ENCODE measurements at places on chromosomes 16 and 17.

- no peak for DNase-seq
Measured at GRCh38 chr16:61500851-61501250, 535.4 kb downstream of the CDH8 start.

DNA sequence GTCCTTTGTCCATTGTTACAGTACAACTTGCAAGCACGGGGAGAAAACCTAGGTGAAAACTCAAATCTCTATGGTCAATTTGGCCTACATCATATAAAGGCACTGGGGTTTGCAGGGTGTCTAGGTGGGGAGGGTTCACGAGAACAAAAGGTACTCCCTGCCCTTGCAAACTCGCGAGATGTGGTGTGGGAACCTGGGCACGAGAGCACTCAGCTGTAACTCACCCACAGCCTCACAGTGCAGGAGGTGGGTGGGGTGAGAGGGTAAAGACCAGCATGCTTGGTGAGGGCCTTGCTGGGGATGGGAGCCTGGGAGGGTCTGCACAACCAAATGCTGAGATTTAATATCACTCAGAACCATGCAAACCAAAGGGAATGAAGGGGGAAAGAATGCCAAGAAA, 18.4 kb upstream of the ZNF594 start:
- no peak for DNase-seq

GRCh38 chr16:54923988-54924387, 6.7 kb upstream of the IRX5 start:
- DNase-seq, result no peak

- DNase-seq, result no peak
Measured at GRCh38 chr16:1330260-1330914, 3.1 kb upstream of the BAIAP3 start.

GRCh38 chr17:78527345-78527744, 49.9 kb downstream of the DNAH17 start:
- DNase-seq, result no peak

DNA sequence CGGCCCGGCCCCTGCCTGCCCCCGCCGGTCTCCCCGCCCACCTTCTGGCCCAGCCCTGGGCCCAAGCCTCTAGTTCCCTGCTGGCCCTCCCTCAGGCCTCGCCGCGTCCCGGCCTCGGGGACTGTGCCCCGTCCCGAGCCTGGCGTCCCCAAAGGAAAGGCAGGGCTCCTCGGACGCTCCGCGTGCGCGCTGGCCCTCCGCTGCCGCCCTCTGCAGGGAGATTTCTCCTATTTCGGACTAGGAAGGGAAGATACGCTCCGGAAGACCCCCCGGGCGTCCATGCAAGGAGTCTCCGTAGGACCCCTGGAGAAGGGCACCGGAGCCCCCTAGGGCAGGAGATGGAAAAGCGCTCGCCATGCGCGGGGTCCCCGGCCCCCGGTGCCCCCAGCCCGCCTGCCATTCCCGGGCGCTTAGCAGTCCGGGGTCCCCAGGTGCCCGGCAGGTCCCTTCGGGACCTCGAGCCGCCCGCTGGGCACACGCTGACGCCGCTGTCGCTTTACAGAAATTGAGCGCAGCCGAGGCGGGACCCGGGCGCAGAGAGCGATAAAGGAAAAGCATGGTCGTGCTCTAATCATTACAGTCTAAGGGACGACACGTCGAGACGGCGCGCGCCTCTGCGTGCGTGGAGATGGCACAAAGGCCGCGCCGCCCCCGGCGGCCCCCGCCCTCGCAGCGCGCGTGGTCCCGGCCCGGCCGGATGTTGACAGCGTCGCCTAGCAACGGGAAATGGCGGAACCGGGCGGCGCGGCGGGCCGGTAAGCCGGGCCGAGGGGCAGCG, at the start of gene CCDC40:
TSS of gene CCDC40 (plus strand) at position 706 of the 778 bp plus-strand sequence. CDS start at position 727, 21 bp downstream.
- peak; percentile 45 for DNase-seq

DNA sequence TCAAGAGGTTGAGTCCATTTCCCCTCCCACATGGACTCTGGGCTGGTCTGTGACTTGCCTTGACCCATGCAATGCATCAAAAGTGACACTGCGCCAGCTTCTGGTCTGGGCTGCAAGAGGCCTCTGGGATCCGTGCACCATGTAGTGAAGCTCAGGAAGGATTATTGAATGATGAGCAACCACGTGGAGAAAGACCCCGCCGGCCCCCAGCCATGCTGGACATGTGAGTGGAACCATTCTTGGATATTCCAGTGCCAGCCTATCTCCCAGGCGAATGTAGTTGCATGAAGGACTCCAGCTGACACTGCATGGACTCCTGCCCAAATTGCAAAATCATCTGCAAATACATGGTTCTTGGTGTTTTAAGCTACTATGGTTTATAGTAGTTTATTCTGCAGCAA, 7.6 kb upstream of the ALOX15B start:
- no peak for DNase-seq

DNA sequence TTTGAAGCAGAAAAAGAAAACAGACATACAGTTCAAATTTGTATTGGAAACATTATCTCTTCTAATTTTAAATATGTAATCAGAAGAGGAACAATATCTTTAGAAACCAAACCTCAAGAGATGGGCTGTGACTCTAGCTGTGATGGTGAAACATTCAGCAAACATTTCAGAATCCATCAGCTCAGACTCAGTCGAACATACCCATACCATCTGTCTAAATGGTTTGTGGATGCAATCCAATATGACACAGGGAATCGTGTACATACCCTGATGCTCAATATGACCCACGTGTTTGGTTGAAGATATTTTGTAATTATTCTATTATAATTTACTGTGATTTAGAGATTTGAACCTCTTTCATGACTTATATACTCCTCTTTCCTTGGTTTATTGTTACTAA, 665.2 kb upstream of the CDH8 start:
- no peak for DNase-seq

DNA sequence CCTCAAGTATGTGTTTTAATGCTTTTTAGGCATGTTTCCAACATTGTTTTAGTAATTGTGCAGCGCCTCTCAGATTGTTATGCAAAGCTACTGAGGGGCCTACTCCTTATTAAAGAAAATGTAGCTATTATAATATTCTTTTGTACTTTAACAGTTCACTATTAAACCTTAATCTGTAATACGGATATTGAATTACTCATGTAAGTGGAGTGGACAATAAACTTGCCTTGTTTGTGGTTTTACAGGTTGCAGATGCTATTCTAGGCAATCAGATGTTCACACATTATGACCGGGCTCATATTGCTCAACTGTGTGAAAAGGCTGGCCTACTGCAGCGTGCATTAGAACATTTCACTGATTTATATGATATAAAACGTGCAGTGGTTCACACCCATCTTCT, 41.0 kb downstream of the PTRH2 start:
- no peak for DNase-seq

DNA sequence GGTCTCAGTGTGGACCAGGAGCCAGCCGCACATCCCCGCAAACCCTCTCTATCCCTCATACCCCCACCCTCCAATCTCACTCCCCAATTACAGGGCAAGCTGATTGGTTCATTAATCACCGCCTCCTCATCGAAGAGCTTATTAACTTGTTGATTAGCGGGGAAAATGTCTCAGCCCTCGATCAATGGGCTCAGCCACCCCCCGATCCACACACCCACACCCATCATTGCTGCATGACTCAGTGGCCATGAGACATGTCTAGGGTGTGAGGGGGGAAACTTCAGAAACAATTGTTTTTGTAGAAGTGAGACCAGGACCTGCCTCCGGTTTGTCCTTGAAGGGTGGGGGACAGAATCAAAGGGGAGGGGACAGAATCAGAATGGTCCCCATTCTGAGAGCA, 2.5 kb upstream of the PYY start:
- no peak for DNase-seq

DNA sequence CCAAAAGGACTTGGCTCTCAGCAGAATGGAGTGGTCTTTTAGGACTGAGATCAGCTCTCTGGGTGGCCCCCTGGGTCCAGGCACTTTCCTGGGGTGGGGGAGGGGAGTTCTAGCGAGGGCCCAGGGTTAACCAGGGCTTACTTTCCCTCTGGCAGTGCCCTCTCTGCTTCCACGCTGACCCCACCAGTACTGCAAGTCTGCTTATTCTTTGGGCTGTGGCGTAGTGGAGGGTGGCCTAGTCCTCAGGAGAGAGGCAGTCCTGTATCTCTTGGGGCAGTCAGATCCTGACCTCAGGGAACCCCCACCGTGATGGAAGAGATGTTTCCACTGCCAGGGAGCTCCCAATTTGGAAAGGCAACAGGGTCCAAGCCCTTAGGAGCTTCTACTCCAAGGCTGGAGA, 79.4 kb downstream of the CCDC182 start:
- DNase-seq, result no peak
